ENCODE measurements at places on chromosomes 1 and 21.

DNA sequence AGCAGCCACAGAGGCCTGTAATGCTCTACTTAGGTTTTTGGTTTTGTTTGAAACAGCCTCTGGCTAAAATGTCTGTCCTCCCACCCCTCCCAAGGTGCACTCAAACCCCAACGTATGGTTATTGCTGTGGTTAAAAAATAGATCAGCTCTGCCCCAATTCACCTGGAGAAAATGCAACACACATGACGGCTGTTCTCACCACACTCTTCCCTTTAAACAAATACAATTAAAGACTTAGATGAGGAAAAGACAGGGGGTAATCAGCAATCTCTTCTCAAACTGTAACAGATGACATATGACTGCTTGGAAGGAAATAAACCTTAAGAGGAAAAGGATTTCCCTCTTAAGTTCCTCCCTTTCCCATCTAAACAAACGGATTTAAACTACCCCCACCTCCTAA, 6.2 kb upstream of the MTMR11 start:
- DNase-seq = no peak

GRCh38 chr1:219067350-219067712, 106.3 kb upstream of the LYPLAL1 start:
- no peak for DNase-seq

DNA sequence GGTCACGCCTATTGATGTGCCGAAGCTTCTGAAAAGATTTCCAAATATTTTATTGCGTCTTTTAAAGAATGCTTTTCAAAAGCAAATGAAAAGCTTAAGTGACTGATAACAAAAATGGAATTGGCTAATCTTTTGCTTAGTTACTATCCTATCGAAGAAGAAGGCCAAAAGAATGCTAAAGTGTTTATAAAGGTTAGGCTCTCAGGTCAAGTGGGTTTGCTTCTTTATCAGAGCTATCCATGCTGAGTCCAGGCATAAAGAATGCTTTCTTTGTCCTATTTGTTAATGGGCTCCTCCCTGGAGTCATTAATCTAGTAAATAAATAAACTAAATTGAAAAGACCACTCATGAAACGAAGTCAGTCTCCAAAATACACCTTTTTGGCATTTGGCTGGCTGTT, 133.4 kb upstream of the LYPLAL1 start:
- DNase-seq = no peak

GRCh38 chr21:44065428-44065827, 41.8 kb upstream of the PWP2 start:
- DNase-seq = peak; percentile 84

DNA sequence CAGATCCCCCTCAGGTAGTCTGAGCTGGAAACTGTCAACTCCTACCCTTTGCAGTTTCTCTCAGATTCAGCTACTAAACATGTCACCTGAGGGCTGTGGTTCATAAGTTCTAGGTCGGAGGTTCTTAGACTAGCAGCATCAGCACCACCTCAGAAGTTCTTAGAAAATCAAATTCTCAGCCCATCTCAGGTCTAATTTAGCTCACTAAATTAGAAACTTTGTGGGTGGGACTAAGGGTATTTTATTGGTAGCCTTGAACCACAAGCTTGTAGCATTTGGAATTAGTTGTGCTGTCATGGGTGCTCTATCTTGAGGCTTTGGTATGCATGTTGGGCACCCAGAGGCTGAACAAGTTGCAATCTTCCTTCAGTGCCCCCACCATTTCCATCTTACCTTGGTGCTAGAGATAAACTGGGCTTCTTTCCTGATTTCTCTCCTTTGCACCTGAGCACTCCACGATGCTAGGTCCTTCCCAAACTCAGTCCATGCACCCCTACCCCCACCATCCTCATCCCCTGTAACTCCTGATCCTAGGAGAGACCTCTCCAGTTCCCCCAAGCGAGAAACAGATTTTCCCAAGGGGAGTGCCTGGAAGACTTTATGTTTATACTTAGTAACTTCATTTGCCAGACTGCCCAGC, 54.2 kb downstream of the S1PR1 start:
- DNase-seq = no peak

GRCh38 chr1:231040019-231040799, at the start of gene FAM89A:
Gene FAM89A (minus strand): TSS chr1:231040254. CDS start chr1:231040211, 43 bp downstream.
- peak; percentile 64 for DNase-seq

GRCh38 chr1:151221616-151222015, 23.3 kb downstream of the PIP5K1A start:
- no peak for DNase-seq

GRCh38 chr1:202155478-202156021, 4.9 kb downstream of the PTPN7 start:
- DNase-seq = no peak

GRCh38 chr1:59186656-59187055, 110.2 kb upstream of the FGGY start:
- DNase-seq = no peak

GRCh38 chr1:219153723-219154122, 20.0 kb upstream of the LYPLAL1 start:
- no peak for DNase-seq

GRCh38 chr1:36911561-36912364, 122.6 kb downstream of the GRIK3 start:
- no peak for DNase-seq

DNA sequence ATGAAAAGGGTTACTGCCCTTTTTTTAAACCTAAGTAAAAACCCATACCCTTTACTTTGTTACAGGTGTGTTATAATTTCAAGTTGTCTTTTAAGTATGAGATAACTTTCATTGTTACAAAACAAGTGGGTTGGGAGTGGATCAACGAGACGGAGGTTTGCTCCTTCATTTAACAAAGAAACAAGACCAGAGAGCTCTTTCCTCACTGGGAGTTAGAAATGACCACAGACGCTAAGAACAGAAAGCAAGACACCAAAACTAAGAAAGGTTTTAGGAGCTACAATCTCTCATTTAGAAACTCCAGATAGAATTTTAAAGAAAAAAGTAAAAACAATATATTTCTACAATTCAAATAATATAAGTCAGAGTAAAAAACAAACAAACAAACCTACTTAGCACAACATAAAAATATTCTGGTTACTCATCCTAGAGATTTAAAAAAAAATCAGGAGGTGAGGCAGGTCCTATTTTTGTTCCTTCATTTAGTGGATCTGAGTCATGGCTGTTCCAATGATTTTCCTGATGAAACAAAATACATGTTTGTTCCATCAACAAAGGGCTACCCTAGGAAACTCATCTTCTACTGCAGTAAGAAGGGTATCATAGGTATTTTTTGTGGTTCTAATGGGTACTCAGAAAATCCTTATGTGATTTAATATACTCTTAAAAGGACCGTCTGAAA, 33.0 kb downstream of the APP start:
- DNase-seq = no peak
